ENCODE measurements at places on chromosomes 4 and X.

GRCh38 chr4:188596021-188596420 lies 456.8 kb downstream of the TRIML1 start:
- no peak for DNase-seq

GRCh38 chrX:132199941-132200340 lies 19.3 kb downstream of the RAP2C start:
- no peak for DNase-seq

DNA sequence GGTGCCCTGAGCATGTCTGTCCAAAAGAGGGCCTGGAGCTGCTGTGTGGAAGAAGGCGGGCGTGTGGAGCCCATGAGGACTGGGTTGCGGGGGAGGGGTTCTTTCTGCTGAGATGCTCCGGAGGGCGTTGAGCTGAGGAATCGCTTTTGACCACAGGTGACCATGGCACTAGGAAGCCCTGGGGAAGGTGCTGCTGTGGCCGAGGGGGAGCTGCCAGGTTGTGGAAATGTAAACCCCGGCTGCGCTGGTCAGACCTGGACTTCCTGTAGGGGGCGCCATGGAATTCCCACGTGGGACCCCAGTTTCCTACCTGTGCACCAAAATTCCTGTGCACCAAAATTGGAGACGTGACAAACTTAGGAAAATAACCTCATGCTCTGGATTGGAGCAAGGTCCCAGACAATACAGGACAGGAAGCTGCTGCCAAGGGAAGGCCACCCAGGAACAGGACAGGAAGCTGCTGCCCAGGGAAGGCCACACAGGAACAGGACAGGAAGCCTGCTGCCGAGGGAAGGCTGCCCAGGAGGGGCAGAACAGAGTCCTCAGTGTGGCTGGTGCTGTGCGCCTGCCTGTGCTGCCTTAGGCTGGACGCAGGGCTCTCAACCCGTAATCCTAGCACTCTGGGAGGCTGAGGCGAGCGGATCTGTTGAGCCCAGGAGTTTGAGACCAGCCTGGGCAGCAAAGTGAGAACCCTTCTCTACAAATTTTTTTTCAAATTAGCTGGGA lies 28.4 kb upstream of the UVSSA start:
- DNase-seq = no peak

DNA sequence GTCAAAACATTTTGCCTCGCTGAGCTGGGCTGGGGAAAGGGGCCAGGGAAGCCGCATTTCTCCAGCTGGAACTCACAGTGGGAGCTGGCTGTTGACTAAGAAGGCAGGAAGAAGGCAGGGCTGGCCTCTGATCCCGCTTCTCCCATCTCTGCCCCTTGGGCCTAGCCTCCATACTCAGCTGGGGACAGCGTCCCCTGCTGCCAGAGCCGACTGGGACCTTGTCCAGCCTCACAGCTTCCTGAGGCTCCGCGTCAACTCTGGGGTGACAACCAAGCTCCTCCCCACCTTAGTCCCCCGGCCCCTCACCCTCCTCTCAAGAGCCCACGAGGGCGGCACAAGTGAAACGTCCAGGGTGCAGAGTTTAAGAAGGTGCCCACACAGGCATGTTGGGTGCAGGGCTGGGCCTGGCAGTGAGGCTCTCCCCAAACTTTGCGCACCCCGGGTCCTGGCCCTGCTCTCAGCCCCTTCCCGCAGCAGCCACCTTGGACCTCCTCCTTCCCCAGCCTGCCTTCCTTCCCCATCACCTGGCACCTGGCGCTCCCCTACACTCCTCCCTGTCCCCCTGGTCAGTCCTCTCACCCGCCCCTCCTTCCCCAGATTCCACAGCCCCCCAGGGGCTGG lies 100.8 kb downstream of the PSAPL1 start:
- no peak for DNase-seq

DNA sequence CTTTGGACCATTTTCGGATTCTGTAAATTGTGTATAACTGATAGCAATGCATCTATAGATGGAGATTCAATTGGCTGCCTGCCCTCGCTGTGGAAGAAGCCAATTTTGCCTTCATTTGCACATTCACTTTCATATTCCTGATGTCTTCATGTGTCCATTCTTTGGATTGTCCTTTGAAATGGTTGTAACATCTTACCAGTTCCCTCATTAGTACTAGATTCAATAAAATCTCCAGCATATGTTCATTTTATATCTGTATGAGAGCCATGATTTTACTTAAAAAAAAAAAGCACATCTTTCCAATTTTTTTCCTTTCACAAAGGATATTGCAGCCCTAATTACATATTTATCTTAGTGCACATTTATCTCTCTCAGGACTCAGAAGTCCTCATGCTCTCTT lies 61.7 kb downstream of the BEND2 start:
- DNase-seq = no peak

DNA sequence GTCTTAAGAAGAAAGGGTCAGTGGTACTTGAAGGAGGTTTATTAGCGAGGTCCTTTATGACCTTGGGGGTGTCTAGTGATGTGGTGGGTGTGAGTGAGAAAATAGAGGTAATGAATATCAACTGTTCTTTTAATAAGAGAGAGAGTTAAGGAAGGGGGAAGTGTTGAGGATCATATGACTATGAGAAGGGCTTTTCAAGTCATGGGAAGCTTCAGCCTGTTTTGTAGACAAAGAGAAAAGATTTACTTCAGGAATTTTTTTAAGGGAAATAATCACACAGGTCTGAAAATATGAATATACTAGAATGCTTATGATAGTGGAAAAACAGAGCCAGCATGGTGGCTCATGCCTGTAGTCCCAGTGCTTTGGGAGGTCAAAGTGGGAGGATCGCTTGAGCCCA lies 41.3 kb upstream of the MTMR1 start:
- no peak for DNase-seq

GRCh38 chr4:33437406-33437805 lies 2717.2 kb downstream of the PCDH7 start:
- DNase-seq = no peak

GRCh38 chr4:124135409-124135813 lies 577.1 kb downstream of the ANKRD50 start:
- DNase-seq = no peak

GRCh38 chr4:154985673-154986072 lies 204.6 kb downstream of the RBM46 start:
- no peak for DNase-seq

- no peak for DNase-seq
These were observed 4.7 kb downstream of the SLIT2 start for GRCh38 chr4:20256381-20256881.

GRCh38 chr4:118997601-118998000 lies 108.9 kb downstream of the SYNPO2 start:
- DNase-seq = no peak

- DNase-seq = no peak
These were observed 3.6 kb upstream of the TDO2 start for GRCh38 chr4:155899891-155900290.

GRCh38 chrX:15646543-15646942 lies 18.1 kb downstream of the CLTRN start:
- DNase-seq = no peak

GRCh38 chr4:189973646-189974045 lies 33.0 kb downstream of the FRG1 start:
- no peak for DNase-seq

DNA sequence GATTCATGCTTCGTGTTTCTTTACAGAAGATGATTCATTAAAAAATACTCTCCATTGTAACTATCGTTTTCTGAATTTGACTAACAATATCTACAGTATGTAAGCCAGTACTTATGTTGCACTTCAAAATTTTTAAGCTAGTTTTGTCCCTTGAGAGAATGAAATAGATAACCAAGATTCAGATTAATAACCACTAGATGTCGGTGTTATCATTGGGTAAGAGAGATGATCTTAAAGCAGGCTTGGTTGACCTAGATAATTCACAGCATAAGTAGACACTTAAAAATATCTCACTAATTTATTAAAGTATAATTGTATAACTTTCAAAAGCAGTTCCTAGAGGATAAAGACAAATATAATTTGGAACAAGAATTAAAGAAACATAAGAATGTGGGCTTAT lies 430.9 kb downstream of the C4orf33 start:
- no peak for DNase-seq

DNA sequence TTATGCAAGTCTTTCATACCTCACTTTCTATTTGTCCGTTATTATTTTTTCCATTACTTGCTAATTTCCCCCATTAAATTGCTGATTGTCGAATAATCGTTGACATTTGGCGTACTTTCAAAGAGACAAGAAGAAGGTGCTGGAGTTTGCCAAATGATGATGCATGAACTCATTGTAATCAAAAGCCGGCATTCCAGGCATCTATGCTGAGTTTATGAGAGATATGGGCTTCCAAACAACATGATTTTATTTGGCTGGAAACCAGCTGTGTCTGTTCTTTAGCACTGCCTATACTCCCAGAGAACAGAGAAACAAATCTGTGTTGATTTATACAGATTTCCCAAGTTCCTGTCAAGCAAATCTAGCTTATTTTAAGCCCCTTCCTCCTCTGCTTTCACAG lies 80.8 kb upstream of the RPS6KA3 start:
- DNase-seq = no peak

GRCh38 chr4:57053508-57053907 lies 56.7 kb downstream of the IGFBP7 start:
- DNase-seq = no peak

DNA sequence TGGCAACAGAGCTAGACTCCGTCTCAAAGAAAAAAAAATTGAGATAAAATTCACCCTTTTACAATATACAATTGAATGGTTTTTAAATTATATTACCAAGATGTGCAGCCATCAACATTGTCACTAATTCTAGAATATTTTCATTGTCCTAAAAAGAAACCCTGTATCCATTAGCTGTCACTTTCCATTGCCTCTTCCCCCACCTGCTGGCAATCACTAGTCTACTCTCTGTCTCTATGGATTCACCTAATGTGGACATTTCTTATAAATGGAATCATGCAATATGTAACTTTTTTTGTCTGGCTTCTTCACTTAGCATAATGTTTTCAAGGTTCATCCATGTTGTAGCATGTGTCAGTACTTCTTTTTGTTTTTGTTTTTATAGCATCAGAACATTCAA lies 20.8 kb downstream of the ABHD18 start:
- DNase-seq = no peak

GRCh38 chr4:84985952-84986351 lies 19.5 kb upstream of the WDFY3 start:
- DNase-seq = no peak

DNA sequence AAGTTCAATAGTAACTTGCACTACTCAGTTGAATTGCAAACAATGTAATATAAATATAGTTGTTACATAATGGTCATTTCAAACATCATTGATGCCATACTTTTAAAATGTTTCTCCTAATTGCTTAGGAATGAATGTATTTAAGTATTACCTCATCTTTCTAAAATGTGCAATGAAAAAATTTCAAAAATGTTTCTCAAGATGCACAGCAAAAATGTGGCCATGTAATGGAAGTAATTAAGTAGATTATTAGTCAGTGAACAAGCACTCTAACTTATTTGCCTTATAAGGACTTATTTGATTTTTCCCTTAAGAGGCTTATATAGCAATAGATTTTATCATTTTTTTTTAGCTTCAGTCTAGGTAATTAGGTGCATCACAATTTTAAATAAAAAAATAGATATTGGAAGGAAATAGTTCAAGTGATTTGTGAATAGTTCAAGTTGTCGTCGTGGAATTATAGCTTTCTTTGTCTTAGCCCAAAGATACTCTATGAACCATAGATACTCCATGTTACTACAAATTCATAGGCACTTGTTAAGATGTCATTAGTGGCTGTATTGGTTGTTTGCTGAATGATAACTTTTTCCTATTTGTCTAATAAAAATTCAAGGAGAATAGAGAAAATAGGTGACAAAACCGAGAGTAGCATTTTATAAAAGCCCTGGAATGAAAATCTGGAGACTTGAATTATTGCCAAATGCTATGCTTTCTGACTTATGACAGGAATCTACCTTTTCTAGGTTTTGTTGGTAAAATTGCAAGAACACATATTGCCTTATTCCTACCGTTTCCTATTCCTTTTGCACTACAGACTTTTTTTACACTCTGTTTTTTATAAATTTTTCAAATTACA lies 118.5 kb downstream of the TLL1 start:
- DNase-seq = peak; percentile 44

GRCh38 chrX:155435744-155436112 lies 22.7 kb downstream of the F8A3 start:
- DNase-seq = no peak

- no peak for DNase-seq
These were observed 1427.0 kb downstream of the ADGRL3 start for GRCh38 chr4:62627141-62627540.

DNA sequence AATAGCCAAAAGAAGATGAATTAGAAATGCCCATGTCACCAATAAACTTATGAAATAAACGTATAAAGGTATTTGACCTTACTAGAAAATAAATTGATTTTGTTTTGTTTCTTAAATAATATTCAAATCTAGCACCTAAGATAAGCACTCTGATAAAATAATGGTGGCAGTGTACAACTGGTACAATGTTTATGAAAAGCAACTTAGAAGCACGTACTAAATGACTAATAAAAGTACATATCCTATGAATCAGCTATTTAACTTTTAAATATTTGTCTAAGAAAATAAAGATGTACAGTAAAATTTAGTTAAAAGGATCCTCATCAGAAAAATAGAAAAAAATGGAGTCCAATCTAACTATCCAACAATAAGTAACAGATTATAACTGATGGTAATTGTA lies 6.7 kb downstream of the MANBA start:
- no peak for DNase-seq

DNA sequence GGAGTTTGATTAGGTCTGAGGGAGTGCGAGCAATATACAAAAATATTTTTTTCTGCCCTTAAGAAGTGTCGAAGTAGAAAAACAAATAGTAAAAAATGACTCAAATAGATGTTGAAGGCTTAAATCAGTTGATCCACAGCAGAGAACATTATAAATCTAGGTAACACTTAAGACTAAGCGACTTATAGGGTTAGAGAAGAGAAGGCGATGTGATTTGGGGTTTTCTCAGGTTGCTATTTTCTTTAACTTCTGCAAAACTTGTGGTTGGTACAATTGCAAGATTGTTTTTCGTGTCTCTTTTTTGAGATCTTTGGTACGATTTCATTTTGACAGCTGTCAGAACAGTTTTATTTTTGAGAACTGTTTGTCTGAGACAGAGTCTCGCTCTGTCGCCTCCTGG lies 1479.5 kb downstream of the PCDH7 start:
- DNase-seq = no peak

DNA sequence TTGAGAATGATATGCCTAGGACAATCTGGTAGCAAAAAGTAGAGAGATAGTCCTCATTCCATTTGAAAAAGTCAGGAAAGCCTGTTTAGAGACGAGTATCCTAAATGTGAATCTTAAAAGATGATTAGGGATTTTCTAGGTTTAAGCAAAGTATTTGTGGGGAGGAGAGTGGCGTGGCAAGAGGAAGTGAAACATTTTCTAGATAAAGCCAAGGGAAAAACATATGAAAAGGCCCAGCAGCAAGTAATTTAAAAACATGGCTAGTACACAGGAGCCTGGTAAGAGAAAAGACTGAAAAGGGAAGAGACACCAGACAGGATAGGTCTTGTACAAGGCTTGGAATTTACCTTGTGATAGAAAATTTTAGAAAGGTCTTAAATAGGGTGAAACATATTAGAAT lies 45.9 kb downstream of the CORIN start:
- no peak for DNase-seq

DNA sequence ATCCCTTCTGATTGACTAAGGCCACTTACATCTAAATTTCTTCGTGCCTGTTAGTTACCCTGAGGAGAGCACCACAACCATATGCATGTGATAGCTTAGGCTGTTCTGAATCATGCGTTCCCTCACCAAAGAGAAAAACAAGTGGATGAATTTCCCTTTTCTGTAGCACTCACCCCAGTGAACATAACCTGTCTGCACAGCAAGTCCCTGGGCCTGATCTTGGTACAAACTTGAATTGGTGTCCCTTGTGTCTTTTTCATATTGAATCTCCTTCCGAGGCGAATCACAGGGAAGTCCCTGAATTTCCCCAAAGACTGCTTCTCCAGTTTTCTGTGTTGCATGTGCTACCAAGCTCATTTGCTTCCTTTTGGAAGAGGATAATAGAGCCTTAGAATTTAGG lies 100.4 kb downstream of the KLHL8 start:
- no peak for DNase-seq

All from C1 segment of cervical spinal cord (tissue), 14 donors.